Suppressor macrophage (primary cell): ENCODE measurements at places on chromosomes 2 and 18.

DNA sequence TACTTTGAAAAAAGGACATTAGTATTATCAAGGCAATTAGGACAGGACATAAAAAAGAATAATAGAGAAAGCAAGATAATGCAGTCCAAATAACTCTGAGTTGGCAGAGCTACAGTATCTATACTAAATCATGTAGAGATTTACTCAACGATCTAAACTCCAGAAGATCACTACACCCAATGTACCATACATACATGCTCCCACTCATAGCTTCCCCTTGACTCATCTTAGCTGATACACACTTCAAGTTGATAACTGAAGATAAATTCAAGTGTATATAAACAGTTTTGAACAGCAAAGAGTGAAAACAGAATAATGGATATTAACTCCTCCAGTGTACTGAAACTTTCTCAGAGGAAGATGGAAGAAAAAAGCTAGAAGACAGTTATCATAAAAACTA, 78.5 kb downstream of the SESTD1 start:
- no peak for DNase-seq

DNA sequence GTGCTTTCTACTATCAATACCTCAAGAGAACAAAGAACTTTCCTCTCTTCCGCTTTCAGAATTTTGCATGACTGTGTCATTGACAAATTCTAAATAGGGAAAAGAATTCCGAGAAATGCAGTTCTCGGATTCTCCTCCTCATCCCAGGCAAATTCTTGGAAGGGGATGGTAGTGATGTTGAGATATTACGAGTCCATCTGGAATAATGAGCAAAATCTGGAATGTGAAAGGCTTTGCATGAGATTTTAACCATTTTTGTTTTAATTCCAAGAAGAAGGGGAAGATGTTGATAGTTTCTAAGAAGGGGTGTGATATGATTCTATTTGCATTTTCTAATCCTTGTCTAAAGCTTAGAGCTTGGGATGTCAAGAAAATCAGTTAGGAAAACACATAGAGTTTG, 127.1 kb upstream of the DOCK10 start:
- no peak for DNase-seq

- DNase-seq = no peak
Measured at GRCh38 chr18:3262234-3263131, 550 bp downstream of the MYL12B start.

- no peak for DNase-seq
Measured at GRCh38 chr18:12701161-12701560, 1.4 kb downstream of the CEP76 start.

DNA sequence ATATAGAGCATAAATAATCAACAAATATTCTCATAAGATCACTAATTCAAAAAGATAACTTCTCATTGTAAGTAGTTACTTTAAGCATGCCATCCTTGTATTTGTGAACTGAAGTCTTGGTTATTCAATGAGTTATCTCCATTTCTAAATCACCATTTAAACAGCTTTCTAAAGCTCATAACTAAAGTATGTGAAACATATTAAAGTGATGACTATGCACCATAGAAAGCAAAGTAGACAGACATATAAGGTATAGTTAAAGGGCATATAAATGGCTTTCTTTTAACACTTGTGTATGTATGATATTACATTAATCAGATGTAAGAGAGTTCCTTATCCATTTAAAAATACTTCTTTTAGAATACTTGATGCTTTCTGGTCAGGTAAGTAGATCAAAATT, 83.5 kb downstream of the IKZF2 start:
- DNase-seq = no peak

DNA sequence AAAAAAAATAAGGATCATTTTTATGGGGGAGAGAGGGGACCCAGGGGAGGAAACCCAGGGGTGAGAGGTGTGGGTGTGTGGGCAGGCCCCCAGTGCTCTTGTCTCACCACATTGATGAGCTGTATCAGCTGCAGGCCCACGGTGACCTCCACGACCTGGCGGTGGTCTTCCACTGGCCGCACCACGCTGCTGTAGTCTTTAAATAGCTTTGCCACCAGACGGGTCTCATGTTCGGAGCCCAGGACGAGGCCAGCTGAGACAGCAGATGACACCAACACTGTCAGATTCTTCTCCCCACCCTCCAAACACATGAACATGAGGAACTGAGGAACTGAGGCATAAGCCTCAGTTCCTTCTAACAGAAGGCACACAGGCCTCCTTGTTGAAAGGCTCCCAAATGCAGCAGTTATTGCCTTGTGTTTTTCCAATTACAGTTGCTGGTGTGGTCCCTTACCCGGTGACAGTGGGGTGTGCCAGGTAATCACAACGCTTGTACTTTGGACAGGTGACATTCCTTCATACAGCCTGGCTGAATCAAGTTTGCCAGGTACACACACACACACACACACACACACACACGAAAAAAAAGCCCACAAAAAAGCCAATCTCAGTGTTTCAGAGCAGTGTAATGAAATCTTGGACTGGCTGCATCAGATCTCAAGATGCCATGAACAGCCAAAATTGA, 4.7 kb downstream of the CHRNA1 start:
- no peak for DNase-seq

DNA sequence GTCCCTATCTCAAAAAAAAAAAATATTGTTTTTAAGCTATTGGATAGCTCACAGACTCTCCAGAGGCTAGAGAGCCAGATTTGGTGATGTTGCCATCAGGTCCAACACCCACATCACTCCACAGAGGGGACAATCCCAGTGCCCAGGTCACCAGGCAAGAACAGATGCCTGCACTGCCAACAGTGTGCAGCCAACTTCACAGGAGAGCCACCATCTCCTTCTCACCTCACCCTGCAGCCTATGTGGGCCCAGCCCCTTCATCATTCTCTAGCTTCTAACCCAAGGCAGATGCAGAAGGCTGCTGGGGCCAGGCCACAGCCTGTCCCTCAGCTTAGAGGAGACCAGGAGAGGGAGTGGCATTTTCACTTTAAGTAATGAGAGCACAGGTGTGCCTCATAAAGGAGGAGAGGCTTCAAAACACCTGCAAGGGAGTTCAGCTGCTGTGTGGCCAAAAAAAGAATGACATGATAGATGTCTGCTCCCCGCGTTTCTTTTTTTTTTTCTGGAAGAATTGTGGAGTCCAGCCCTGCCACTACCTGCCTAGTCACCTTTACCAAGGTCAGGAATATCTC, 98.0 kb upstream of the ZSWIM2 start:
- no peak for DNase-seq

DNA sequence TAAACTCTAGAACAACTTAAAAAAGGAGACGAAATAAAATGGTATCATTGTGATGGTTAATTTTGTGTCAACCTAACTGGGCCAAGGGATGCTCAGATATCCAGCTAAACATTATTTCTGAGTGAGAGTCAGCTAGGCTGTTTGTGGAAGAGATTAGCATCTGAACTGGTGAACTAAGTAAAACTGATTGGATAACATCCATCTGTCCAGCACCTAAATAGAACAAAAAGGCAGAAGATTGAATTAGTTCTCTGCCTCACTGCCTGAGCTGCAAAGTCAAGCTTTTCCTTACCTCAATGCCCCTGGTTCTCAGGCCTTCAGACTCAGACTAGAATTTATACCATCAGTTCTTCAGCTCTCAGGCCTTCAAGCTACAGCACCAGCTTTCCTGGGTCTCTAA, 30.0 kb downstream of the PPP3R1 start:
- no peak for DNase-seq

DNA sequence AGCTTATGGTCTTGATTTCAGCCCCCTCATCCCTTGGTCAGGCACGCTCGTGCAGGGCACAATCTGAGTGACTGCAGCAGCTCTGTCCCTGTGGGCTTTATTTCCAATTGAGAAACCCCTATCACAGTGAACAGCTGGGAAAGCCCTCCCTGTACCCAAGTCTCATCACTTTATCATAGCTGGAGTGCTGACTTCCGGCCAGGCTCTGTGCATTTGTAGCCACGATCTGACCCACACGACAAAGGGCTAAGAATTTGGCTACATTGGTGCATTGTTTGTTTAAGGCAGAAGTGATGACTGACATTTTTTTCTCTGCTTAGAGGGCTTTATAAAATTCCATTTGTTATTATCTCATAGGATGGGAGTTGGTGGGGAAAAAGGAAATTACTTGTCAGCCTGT, 184.4 kb downstream of the KCNS3 start:
- no peak for DNase-seq
